GM03348 (cell line): ENCODE measurements at places on chromosomes 3 and 15.

DNA sequence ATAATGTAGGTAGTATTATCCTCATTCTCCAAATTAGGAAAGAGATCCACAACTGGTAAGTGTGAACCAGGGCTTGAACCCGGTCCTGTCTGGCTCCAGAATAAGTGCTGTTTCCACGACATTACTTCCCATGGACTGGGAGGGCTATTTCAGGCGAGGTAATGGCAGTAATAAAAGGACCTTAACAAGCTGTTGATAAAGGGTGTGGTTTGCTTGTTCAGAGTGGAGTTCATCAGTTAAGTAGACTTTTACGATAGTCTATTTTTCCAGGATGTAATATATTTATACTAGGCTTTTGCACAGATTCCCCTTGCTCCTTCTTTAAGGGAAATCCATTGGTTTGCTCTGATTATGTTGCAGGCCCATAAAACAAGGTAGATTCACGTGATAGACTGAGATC, 88.4 kb upstream of the TNFAIP8L3 start:
- DNase-seq, result no peak

DNA sequence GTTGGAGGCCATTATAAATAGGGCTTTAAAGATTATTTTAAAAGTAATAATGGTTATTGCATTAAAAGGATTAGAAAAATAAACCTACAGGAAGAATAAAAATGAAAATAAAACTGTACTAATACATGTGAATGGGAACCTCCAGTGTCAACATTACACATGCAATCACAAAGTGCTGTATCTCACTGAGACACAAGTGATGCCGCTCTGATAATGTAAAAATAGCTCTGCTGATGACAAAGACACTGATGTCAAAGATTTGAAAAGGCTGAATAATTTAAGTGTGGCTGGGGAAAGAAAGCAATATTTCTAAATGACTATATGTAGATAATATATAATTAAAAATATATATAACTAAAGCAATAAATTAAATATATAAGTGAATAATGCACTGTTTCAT, 129.1 kb upstream of the RAP2B start:
- DNase-seq, result no peak

DNA sequence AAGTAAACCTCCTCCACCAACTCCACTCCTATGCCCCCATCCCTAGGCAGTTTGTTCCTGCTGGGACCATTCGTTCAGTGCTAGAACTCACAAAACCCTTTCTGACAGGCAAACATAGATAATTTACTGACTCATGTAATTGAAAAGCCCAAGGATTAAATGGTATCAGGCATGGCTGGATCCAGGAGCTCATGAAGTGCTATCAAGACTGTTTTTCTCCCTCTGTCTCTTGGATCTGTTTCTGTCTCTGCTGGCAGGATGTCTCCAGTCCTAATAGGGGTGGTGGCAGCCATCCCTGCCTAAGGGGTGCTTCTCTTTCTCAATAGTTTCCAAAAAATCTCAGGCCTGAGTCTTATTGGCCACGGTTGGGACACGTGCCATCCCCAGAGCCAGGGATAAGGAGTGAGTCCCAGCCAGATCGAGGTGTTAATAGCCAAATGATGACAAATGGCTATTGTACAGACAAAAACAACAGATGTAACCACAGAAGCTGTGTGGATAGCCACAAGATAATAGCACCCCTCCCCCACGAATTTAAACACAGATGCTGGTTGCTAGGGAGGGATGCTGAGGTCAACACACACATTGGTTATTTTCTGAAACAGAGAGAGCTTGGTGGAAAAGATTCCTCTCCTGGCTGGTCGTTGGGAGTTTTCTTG, 168.6 kb downstream of the SHQ1 start:
- DNase-seq, result peak; percentile 43

DNA sequence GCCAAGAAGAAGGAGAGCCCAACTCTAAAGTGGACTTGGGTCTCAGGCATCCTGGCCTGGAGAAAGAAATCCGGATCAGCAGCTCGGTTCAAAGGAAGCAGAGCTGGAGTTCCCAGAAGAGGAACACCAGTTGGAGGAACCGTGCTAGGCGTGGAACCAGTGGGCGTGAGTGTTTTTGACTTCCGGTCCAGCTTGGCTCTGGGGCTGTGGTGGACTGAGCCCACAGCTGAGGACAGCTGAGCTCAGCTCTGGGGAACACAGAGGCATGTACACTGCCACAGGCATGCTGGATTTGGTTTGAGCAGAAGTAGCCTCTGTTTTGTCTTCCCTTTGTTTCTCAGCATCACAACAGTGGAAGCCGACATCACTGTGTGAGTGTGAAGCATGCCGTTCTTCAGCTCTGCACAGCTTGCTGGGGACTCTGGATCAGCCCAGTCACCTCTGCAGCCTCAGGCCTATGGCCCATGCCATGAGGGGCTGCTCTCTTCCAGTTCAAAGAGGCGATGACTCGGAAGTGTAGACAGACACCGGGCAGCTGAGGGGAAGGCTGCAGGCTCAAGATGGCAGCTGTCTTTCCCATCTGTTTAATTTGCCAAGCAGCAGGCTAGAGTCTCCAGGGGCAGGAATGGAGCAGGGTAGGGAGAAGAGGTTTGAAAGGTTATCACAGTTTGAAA, 185.8 kb upstream of the UBE3A start:
- DNase-seq, result no peak

- DNase-seq, result no peak
Observed at GRCh38 chr3:24943961-24944360, 449.3 kb upstream of the THRB start.

GRCh38 chr3:140011611-140012277, 76.8 kb downstream of the CLSTN2 start:
- no peak for DNase-seq

DNA sequence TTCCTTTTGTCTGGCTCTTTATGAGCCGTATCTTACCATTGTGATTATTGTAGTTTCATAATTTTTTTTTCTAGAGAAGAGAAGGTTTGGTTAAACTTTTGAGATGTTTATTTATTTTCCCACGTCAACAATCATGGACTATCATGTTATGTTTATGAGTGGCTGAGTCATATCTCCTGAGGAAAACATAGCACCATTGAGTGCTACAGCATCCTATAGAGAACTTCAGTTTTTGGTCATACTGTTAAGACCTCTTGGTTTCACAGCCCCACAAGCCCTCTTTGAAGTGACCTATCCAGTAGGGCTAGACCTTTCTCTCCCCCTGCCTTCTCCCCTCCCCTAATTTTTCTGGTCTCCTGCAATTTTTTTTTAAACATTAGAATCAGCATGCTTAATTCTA, 20.8 kb downstream of the PIK3CA start:
- DNase-seq, result no peak

DNA sequence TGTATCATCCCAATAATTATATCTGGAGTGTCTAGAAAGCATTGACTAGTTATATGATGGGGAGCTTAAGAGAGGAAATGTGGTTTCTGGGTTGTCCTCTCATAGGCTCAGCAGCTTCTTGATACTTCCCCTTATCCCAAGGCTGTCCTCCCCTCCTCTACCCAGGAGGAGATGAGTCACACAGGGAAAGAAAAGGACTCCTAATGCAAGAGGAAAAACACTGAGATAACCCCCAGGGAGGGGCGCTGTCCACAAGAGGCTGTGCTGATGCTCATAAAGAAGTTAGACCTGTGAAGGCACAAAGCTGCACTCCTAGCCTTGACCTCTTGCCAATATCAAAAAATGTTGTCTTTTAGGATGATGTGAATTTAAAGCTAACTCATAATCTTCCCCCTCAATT, 28.8 kb upstream of the GYG1 start:
- peak; percentile 47 for DNase-seq

GRCh38 chr3:141379250-141379966, 11.1 kb downstream of the ZBTB38 start:
- DNase-seq, result no peak

DNA sequence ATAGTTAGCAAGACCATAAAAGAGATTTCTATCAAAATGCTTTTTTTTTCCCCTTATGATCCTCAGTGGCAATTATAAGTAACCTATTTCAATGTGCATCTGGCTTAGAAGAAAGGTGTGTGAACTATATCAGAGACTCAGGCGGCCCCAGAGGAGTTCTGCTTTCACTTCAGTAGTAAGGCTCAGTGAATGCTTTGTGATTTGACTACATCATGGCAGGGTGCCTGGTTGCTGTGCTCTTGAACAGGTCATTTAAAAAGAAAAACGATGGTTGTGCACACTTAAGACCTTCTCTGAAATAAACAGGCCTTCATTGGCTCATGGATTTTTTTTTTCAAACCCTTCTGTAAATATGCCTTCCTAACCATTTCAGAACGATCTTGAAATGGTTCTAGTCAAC, 400.4 kb upstream of the RARB start:
- DNase-seq, result no peak

GRCh38 chr15:25990220-25990619, 127.1 kb upstream of the ATP10A start:
- no peak for DNase-seq

- no peak for DNase-seq
Observed at GRCh38 chr15:60648928-60649679, 170.2 kb upstream of the ICE2 start.

DNA sequence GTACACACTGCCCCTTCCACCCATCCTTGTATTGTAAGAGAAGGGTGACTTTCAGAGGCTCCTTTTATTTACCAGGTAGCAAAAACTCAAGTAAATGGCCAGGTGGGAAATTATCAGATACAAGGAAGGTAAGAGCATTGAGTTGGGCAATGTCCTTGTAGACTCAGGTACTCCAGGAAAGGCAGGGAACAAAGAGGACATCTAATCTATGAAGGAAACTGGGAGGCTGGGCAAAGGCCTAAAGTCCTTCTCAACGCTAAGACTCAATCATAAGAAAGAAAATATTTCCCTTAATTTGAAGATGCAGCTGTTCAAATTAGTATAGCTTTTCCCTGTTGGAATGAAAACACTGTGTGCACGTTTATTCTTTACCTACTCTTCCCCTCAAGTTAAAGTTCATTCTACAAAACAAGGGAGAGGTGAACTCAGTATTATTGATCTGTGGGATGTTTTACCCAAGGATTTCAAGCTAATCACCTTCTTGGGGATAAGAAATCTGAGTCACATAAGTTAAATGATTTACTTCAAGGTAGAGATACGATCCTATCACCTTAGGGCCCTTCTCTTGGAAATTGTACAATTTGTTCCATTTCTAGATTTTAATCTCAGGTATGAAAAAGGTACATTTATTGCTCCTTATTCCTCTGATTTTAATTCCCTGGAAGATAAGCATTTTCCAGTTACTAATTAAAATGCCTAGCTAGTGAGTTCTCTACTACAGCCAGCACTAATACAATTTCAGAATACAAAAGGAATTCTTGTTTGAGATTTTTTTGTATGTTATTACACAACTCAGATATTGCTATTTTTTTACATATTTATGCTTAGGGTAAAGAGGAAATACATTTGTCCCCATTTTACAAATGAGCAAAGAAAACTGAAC, 80.6 kb downstream of the PLD1 start:
- no peak for DNase-seq

- DNase-seq, result no peak
Observed at GRCh38 chr15:41487381-41487780, 6.3 kb upstream of the ITPKA start.

DNA sequence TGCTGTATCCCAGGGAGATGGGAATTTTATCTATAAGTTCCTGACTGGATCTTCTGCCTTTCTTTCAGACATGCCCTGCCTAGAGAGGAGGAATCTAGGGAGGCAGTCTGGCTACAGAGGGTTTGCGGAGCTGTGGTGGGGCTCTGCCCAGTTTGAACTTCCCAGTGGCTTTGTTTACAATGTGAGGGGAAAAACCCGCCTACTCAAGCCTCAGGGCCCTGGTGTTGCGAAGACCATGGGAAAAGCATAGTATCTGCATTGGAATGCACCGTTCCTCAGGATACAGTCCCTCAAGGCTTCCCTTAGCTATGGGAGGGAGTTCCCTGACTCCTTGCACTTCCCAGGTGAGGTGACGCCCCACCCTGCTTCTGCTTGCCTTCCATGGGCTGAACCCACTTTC, 168.7 kb downstream of the TMEM108 start:
- no peak for DNase-seq

- DNase-seq, result no peak
Observed at GRCh38 chr3:72095521-72095920, 310.6 kb upstream of the PROK2 start.

DNA sequence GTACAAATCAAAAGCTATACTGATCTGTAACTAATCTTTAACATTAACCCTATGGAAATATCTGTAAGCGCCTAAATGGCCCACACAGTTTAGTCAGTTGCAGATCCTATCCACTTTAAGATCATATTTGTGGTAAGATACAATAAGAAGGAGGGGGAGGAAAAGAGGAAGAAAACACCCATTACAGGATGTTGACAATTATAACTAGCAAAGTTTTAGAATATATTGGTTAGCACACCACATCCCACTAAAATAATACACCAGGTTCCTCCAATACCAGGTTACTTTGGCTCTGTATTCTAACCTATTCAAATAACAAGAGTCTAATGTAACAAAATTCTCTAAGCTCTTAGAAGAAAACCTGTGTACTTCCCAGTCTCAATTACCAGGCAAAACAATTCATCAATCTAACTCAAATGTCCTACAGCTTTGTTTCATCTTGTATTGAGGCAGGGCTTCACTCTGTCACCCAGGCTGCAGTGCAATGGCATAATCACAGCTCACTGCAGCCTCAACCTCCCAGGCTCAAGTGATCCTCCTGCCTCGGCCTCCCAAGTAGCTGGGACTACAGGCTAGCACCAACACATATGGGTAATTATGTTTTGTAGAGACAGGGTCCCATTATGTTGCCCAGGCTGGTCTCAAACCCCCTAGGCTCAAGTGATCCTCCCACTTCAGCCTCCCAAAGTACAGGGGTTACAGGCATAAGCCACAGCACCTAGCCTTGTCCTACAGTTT, 4.2 kb downstream of the SLC4A7 start:
- no peak for DNase-seq

GRCh38 chr3:13142552-13143380, 69.5 kb upstream of the IQSEC1 start:
- no peak for DNase-seq

DNA sequence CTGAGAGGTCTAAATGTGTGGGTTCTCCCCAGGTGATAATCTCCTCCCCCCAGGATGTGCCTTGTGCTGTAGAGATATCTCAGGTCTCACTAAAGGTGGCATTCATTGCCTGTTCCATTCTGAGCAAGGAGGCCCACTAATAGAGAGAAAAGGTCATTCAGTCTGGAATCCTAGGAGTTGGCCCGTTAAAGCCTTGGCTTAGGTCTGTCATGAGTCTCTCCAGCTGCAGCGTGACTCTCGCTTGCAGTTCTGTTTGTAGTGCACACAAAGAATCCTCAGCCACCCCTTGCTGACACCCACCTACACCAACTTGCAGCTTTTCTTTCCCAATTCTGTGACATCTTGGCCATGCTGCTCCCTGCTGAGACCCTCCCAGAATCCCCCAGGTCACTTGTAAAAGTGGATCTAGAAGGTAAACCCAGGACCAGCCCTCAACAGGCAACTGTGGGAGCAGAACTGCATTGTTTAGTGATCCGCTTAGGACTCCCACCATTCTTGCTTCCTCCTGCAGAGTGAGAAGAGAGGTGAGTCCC, 17.7 kb downstream of the MAGEF1 start:
- DNase-seq, result no peak

DNA sequence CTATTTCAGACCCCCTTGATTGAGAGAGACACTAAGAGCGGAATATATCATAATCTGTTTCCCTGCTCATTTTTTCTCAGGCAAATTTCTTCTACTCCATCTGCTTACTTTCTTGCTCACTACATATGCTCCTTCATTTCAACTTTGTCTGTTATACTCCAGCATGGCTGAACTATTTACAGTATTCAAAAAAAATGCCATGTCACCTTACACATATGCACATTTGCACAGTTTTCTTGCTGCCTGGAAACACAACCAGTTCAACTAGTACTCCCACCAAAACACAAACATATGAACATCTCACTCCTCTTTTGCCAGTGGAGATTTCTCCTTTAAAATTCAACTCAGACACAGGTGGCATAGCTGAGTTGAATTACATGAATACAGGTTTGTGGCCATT, 1142.1 kb upstream of the CADM2 start:
- DNase-seq, result no peak
